H1 (cell line): ENCODE measurements at places on chromosomes 6 and 20.

- DNase-seq = no peak
- no peaks in the 10 kb centered on the region for H3K36me3 ChIP-seq
- H3K4me3 ChIP-seq = no peak overlapping the region
- no peaks in the 10 kb centered on the region for H3K27me3 ChIP-seq
- H3K27ac ChIP-seq = no peak overlapping the region
- no peaks in the 10 kb centered on the region for H3K4me1 ChIP-seq
Observed at GRCh38 chr6:131733376-131734016, 22.7 kb upstream of the CTAGE9 start.

GRCh38 chr6:149060300-149060984, 257.1 kb upstream of the TAB2 start:
- no peak for DNase-seq
- H3K27ac ChIP-seq = no peak overlapping the region
- no peaks in the 10 kb centered on the region for H3K4me1 ChIP-seq
- H3K4me3 ChIP-seq = no peak overlapping the region

DNA sequence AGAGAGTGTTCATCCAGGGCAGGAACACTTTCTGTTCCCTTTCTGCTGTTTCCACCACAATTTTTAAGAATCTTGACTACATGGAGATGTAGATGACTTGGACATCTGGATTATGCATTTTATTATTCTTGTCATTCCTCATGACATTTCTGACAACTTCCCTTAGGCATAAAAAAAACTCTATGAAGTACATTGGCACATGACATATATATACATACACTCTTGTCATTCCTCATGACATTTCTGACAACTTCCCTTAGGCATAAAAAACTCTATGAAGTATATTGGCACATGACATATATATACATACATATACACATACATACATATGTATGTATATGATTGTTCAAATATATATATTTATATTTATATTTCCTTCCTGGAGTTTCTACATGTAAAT, 531.5 kb downstream of the COL12A1 start:
- no peaks in the 10 kb centered on the region for H3K36me3 ChIP-seq
- H3K4me1 ChIP-seq = no peaks in the 10 kb centered on the region
- no peak for DNase-seq
- no peak overlapping the region for H3K27ac ChIP-seq
- H3K27me3 ChIP-seq = no peaks in the 10 kb centered on the region
- no peak overlapping the region for H3K4me3 ChIP-seq

DNA sequence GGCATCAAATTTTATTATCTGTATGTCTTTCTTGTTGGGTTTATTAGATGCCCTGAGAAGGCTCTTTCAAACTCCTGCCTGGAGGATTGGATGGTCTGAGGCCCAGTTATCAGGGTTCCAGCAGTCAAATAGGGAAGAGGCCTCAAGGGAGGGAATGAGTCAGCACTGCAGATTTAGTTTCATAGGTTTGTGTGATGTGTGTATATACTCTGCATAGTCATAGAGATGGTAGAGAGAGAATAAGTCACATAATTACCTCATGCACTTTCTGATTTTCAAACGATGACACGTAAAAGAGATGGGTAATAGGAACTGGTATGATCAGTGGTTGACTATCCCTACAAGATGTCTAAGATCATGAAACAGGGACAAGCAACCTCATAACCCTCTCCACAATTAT, 82.1 kb downstream of the ADAT2 start:
- no peaks in the 10 kb centered on the region for H3K36me3 ChIP-seq
- no peak overlapping the region for H3K27ac ChIP-seq
- no peaks in the 10 kb centered on the region for H3K27me3 ChIP-seq
- no peak for DNase-seq

- no peak overlapping the region for H3K27ac ChIP-seq
- peaks cover 17% of the 10 kb centered on the region; the same call in 1 of the 2 replicates for H3K27me3 ChIP-seq
- H3K4me1 ChIP-seq = peaks cover 51% of the 10 kb centered on the region
Observed at GRCh38 chr20:37417617-37418467, 71.9 kb downstream of the SRC start.

DNA sequence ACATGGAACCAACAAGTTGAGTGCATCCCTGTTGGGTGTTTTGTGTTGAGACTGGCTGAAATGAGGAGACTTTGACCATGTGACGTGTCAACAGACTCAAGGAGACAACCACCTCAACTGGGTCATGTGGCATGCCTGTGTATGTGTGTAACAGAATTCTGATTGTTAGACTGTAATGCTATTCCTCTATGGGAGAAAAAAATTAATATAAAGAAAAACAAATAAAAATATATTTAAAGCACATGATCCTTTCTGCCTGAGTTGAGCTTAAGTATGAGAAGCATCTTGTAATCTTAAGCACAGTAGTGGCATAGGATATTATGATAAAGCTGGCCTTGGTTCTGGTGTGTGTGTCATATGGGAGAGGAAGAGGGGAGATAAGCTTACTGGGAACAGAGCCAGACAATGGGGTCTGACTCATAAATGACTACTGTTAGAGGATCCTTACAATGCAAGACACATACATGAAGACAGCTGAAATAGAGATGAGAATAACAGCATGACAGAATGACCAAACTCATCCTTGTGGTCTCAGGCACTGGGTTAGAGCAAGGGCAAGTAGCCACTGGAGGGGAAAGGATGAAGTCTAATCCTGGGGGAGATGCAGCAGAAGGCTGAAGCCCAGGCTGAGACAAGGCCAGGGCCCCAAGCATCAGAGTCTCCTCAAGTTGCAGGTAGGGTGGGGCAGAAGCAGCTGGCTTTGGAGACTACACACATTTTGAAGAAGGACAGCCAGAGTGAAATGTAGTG, 9.2 kb downstream of the TP53INP2 start:
- H3K4me3 ChIP-seq = no peak overlapping the region
- H3K27ac ChIP-seq = no peak overlapping the region
- H3K27me3 ChIP-seq = peaks cover 28% of the 10 kb centered on the region
- peaks cover 2% of the 10 kb centered on the region; the same call in 1 of the 2 replicates for H3K4me1 ChIP-seq
- no peaks in the 10 kb centered on the region for H3K36me3 ChIP-seq
- no peak for DNase-seq

- H3K4me3 ChIP-seq = no peak overlapping the region
- no peaks in the 10 kb centered on the region for H3K27me3 ChIP-seq
- no peak for DNase-seq
- no peak overlapping the region for H3K27ac ChIP-seq
- no peaks in the 10 kb centered on the region for H3K36me3 ChIP-seq
- no peaks in the 10 kb centered on the region for H3K4me1 ChIP-seq
Observed at GRCh38 chr6:56004426-56004825, 129.0 kb upstream of the BMP5 start.

DNA sequence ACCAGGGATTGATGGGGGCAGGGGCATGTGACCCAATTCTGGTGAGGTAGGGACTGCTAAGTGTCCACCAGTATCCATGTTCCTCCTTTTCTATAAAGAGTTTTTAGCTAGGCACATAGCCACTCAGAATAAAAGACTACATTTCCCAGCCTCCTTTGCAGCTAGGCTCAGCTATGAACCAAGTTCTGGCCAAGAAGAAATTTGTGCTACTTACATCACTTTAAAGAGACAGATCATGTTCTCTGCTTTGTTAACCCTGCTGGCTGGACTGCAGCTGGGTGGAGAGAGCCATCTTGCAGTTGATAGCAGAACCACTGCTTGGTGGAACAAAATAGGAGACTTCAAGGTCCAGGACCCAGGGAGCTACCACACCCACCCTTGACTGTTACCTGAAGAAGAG, 5.3 kb upstream of the CCM2L start:
- no peak for DNase-seq
- no peak overlapping the region for H3K27ac ChIP-seq
- peaks cover 10% of the 10 kb centered on the region for H3K4me1 ChIP-seq

DNA sequence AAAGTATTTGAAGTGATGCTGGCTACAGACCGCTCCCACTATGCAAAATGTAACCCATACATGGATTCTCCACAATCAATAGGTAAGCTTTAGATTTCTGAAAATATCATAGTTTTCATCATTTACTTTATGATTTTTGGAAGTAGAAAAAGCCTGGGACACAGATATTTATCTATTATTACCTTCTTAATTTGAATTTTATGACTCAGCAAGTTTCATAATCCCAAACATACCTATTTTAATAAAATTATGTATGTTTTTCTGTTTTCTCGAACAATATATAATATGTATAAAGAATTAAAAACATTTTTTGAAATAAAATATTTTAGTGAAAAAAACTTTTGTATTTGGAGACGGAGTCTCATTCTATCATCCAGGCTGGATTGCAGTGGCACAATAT, 21.6 kb downstream of the PCMT1 start:
- no peaks in the 10 kb centered on the region for H3K27me3 ChIP-seq
- H3K4me3 ChIP-seq = no peak overlapping the region
- no peak overlapping the region for H3K27ac ChIP-seq
- peaks cover 4% of the 10 kb centered on the region for H3K36me3 ChIP-seq
- H3K4me1 ChIP-seq = no peaks in the 10 kb centered on the region

DNA sequence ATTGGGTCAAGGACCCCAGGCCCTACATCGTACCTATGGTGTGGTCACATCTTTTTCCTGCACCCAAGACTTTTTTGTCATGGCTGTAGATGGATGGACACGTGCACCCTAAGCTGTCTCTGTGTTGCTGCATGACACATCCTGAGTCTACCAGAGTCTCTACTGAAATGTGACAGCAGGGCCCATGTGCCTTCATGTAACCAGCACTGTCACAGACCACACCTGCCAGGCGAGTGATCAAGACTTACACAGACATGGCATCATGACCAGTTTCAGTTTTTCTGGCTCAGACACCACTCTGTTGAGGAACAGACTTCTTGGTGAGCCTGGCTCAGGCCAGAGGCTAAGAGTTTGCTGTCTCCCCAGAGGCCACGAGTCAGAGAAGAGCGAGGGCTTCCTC, 7.6 kb downstream of the PRND start:
- no peaks in the 10 kb centered on the region for H3K36me3 ChIP-seq
- peaks cover 7% of the 10 kb centered on the region for H3K4me1 ChIP-seq
- DNase-seq = no peak
- H3K4me3 ChIP-seq = no peak overlapping the region
- H3K27me3 ChIP-seq = no peaks in the 10 kb centered on the region
- no peak overlapping the region for H3K27ac ChIP-seq

DNA sequence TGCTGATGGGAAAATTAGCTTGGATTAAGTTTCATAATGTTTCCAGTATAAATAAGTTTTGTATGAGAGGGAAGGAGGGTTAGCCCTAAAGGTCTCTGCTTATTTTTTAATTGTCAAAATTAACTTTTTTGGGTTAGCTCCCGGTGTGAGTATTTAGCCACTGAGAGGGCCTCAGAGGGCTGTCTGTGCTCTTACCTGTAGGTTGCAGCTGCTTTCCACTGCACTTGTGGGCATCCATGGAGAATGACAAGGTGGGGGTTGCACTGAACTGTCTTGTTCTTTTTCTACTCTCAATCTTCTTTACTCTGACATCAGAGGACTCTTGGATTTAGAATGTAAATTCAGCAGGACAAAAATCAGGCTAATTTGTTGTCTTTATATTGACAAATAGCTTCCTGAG, 81.4 kb downstream of the CD164 start:
- no peak overlapping the region for H3K4me3 ChIP-seq
- no peaks in the 10 kb centered on the region for H3K36me3 ChIP-seq
- H3K4me1 ChIP-seq = peaks cover 6% of the 10 kb centered on the region
- 0 out of 2 replicates have a peak, but pooled peaks cover 3% of the 10 kb centered on the region for H3K27me3 ChIP-seq
- DNase-seq = no peak

DNA sequence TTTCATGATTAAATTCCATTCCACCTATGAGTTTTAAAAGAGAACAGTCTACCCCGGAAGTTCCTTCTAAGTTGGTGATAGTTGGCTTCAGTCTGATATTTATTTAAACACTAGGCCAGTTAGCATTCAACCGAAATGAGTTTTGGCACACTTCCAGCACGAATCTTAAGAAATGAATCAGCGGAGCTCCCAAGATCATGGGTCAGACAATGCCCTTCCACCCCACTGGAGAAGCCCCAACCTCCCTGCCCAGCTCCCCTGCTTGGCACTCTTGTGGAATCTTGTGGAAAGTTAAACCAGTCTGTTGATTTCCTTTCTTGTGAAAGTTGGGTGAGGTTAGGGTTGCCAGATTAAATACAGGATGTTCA, 64.3 kb downstream of the MKKS start:
- H3K36me3 ChIP-seq = no peaks in the 10 kb centered on the region
- no peak overlapping the region for H3K4me3 ChIP-seq
- H3K4me1 ChIP-seq = no peaks in the 10 kb centered on the region
- no peak for DNase-seq
- H3K27ac ChIP-seq = no peak overlapping the region

GRCh38 chr20:57485770-57486169, 39.2 kb downstream of the CTCFL start:
- no peaks in the 10 kb centered on the region for H3K36me3 ChIP-seq
- peaks cover 9% of the 10 kb centered on the region for H3K4me1 ChIP-seq
- DNase-seq = no peak
- no peak overlapping the region for H3K27ac ChIP-seq

GRCh38 chr6:169386411-169387057, 132.9 kb upstream of the THBS2 start:
- no peaks in the 10 kb centered on the region for H3K4me1 ChIP-seq
- no peak overlapping the region for H3K27ac ChIP-seq
- H3K27me3 ChIP-seq = no peaks in the 10 kb centered on the region
- no peak for DNase-seq
- H3K4me3 ChIP-seq = no peak overlapping the region

DNA sequence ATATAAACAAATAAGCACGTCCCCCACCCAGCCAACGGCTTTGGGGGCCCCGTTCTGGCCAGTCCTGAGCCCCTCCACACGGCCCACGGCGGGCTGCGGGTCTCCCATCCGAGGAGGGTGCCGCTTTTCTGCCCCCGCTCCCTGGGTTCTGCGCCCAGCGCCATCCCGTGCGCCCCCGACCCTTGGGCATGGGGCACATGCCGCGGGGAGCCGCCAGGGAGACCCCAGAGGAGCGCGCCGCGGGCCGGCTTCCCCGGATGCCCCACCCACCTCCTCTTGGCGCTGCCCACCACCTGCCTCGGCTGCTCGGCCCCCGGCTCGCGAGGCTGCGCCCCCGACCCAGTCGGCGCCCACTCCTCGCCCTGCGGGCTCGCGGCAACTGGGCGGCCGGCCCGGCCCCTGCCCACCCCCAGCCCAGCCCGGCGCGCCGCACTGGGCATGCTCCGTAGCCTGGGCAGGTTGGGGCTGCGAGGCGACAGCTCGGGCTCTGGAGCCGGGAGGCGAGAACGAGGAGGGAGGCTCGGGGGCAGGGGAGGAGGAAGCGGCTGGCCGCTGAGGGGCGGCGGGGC, 570 bp upstream of the PLCB4 start:
- H3K36me3 ChIP-seq = no peaks in the 10 kb centered on the region
- no peaks in the 10 kb centered on the region for H3K27me3 ChIP-seq
- H3K27ac ChIP-seq = peak overlapping the region; percentile 56; the same call in 1 of the 2 replicates
- peak; percentile 84 for DNase-seq
- peak overlapping the region; percentile 83 for H3K4me3 ChIP-seq
- peaks cover 2% of the 10 kb centered on the region for H3K4me1 ChIP-seq

GRCh38 chr20:58479726-58480440, 35.3 kb downstream of the APCDD1L start:
- H3K36me3 ChIP-seq = no peaks in the 10 kb centered on the region
- no peak for DNase-seq
- no peaks in the 10 kb centered on the region for H3K27me3 ChIP-seq
- H3K4me3 ChIP-seq = no peak overlapping the region
- peaks cover 3% of the 10 kb centered on the region; the same call in 1 of the 2 replicates for H3K4me1 ChIP-seq
- no peak overlapping the region for H3K27ac ChIP-seq

- H3K27ac ChIP-seq = no peak overlapping the region
- no peak overlapping the region for H3K4me3 ChIP-seq
- H3K27me3 ChIP-seq = no peaks in the 10 kb centered on the region
- H3K4me1 ChIP-seq = no peaks in the 10 kb centered on the region
- H3K36me3 ChIP-seq = no peaks in the 10 kb centered on the region
- no peak for DNase-seq
Observed at GRCh38 chr20:64242797-64243475, 12.6 kb upstream of the PCMTD2 start.

GRCh38 chr20:15191082-15191723, 853.8 kb upstream of the FLRT3 start:
- no peaks in the 10 kb centered on the region for H3K4me1 ChIP-seq
- H3K36me3 ChIP-seq = no peaks in the 10 kb centered on the region
- DNase-seq = no peak
- no peak overlapping the region for H3K27ac ChIP-seq
- H3K27me3 ChIP-seq = no peaks in the 10 kb centered on the region
